ENCODE measurements at places on chromosomes 1 and 21.
A peak's percentile ranks its signal among the peaks of the same experiment; 100 is the strongest.

DNA sequence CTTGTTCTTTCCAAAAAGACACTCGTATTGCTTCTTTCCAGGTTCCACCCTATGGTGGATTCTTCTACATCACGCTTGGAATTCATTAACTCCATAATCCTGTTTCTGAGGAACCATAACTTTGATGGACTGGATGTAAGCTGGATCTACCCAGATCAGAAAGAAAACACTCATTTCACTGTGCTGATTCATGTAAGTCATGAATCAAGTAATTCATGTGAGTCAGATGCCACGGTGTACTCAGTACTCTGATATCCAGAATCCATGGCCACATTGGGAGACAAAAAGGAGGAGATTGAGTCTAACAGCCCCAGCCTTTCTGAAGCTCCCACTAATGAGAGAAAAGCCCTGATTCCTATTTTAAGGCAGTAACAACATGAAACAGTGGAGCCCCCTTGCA lies 7.4 kb downstream of the CHI3L2 start:
- DNase-seq: no peak

- no peak for DNase-seq
These were observed 28.2 kb upstream of the RPF1 start for GRCh38 chr1:84450910-84451309.

DNA sequence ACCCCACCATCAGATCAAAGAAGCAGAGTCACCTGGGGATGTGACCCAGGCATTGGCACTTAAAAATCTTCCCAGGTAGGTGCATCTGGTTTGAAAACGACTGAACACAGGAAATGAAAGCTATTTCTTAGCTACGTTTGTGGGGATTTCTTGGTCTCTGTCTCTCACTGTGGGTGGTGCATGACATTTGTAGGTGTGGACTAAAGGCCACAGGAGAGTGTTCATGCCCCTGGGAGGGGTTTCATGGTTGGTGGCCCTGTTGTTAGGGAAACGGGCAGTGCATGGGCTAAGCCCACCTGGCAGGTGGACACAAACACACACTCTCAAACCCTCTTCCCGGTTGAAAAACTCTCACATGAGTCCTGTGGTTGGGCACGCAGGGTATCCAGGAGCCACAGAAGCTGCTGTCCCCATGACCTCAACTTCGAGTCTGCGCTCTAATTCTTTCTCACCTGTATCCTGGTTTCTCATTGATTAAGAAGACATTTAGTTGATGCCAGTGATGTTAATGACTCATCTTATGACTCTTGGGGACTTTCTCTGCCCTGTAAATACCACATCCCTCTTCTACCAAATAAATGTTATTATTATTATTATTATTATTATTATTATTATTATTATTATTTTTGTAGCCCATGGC lies 119.4 kb downstream of the MRPS6 start:
- no peak for DNase-seq

GRCh38 chr1:232873412-232873811 lies 68.2 kb downstream of the MAP10 start:
- no peak for DNase-seq

GRCh38 chr1:7562729-7563605 lies 208.1 kb upstream of the VAMP3 start:
- no peak for DNase-seq

GRCh38 chr1:90325168-90325567 lies 330.3 kb downstream of the ZNF326 start:
- no peak for DNase-seq

DNA sequence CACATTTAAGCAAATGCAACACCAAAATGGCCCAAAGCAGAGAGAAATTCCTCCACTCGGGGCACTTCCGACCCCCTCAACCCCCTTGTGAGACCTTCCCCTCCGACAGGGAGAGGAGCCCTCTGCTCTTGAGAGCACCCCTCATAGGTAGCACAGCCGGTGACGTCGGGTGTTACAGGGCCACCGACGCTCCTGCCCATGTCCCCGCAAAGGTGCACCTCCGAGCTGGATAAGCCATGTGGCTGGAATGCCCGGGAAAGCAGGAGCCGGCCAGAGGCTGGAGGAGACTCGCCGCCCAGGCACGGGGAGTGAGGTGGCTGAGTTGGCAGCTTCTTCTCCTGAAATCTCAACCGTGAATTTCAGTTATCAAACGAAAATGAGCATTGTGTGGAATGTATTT lies 67.1 kb upstream of the ARHGEF16 start:
- no peak for DNase-seq

DNA sequence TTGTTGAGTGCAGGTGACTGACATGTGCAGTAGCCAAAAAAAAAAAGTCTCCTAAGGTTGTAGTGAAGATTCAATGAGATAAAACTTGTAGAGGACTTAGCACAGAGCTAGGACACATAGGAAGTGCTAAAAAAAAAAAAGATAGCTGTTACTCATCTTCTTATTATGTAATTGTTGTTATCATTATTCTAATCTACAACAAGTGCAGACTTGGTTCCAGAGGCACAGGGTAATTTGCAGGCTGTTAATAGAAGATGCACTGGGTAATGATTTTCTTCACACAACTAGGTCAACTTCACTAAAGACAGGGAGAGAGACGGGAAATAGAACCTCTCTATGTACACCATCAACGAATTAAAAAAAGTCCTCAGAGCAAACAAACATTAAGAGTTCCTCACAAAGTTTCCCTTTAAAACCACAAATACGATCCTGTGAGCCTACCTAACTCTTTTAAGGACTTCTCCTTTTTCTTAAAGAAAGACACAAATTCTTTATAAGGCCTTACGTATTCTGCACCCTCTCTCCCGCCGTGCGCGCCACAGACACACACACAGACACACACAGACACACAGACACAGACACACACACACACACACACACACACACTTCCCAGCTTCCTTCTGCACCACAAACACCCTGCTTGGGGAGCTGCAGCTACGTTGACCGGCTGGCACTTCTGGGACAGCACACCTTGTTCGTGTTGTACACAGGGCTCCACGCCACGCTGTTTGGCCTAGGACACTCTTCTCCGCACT lies 49.8 kb upstream of the GADD45A start:
- DNase-seq: peak; percentile 3

- peak; percentile 9 for DNase-seq
These were observed 18.1 kb downstream of the KNCN start for GRCh38 chr1:46533179-46533864.

GRCh38 chr1:167186771-167187170 lies 33.9 kb upstream of the POU2F1 start:
- DNase-seq: no peak
